Daoy (cell line): ENCODE measurements at places on chromosomes 12 and 14.
A peak's percentile ranks its signal among the peaks of the same experiment; 100 is the strongest.

GRCh38 chr14:68710776-68711175, 82.1 kb downstream of the ZFP36L1 start:
- no peak for DNase-seq

- DNase-seq: no peak
Observed at GRCh38 chr12:68477906-68478305, 132.8 kb upstream of the RAP1B start.

DNA sequence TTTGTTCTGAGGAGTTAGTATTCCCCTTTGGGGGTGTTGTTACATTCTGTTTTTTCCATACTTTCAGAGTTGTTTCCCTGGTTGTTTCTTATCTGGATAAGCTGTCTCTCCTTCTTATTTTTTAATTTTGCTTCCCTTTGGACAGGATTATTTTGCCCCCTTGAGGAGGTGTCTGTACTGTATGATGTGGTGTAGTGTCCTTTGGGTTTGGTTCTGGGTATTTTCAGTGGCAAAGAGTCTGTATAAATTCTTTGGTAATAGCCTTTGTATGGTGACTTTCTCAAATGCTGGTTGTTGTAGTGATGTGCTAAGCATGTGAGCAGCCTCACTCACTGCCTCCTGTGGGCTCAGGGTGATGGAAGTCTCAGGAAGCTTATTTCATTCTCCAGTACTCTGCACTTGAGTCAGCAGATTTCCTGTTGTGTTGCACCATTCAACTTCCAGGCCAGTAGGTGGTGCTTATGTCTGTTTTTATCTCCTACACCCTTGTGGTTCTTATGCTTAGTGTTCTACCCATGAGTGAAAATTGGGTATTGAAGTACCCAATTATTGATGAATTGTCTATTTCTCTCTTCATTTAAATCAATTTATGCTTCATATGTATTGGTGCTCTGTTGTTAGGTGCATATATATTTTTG, 103.3 kb upstream of the PMCH start:
- DNase-seq: peak; percentile 51

DNA sequence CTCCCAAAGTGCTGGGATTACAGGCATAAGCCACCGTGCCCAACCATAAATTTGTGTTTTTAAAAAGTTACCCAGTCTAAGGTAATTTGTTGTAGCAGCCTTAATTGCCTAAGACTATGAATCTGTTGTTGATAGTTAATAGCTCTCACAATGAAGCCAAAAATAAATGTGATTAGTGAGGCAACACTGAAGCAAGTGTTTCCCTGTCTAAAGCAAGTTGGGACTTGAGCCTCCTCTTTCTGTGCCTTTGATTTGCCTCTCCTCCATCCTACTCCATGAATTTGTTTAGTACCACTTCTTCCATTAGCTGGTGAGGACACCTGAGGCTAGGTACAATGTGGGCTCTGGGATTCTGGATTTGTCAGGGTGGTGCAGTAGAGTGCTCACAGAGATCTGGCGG, 36.8 kb downstream of the DAAM1 start:
- no peak for DNase-seq

DNA sequence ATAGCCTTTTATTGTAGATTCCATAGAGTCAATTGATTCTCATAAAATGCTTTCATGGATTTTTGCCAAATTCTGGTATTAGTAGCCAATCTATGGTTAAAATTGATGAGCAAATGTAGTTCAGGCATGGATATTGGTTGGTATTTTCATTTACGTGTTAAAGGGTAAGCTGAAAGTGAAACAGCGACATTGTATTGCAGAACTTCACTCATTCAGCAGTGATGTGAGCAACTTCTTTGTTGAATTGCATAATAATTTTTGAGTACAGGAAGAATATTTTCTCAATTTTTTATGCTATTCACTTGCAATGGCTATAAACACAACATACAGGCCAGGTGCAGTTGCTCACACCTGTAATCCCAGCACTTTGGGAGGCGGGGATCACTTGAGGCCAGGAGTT, 24.2 kb upstream of the FAM222A start:
- no peak for DNase-seq

DNA sequence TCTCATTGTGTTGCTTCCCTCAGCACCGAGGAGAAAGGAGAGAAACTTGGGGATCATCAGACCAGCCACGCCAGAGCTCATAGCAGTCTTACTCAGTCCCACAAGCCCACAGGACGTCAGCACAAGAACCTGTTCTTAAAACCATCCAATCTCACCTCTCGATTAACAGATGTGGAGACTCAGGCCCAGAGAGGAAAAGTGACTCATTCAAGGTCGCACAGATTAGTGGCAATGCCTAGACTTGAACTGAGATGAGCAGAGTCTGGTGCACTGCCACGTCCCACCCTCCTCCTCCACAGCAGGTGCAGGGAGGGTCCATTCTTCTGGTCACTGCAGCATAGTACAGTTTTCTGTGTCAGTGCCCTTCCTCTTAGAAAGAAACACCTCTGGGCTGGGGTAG, 154.9 kb upstream of the PZP start:
- DNase-seq: no peak

DNA sequence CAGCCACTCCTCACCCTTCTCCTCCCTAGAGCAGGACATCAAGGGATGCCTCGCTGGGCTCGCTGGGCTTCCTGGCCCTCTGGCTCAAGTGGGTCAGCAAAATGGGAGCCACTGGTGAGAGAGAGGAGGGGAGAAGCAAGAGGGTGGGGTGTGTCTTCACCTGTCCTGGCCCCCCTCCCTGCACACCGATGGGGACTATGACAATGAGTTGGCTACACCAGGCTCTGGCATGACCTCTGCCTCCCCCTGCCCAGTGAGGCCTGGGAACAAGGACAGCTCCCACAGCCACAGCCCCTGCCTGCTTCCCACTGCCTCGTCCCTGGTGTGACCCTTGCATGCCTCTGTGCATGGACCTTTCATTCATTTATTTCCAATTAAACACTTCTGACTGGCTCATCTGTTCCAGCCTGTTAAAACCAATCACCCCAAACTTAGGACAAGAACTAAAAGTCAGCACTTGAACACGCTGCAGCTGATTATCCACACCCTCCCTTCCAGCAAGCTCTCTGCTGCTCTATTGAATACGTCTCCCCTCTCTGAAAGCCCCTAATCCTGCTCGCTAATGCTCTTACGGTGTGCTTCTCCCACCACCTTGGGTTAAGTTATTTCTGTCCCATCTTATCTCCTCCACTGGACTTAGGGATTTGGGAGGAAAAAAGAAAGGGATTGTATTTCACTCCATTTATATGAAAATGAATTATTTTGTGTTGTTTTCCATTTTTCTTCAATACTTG, 5.8 kb upstream of the PPP2R5C start:
- DNase-seq: no peak

DNA sequence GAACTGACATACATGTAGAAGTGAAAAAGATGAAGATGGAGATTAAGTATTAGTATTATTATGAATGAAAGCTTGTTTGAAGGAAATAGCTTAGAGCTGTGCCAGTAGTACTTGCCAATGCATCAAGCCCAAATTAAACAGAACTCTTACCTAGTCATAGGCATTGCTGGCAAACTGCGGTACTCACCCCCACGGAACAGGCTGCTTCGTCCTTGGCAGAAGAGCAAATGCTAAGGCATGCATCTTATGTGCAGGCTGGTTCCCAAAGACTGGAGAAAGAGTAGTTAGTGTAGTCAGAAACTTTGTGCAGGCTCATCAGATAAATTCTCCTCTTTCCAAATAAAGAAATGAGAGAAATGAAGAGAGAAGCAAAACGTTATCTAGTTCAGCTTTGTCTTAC, 134.8 kb downstream of the CCDC59 start:
- no peak for DNase-seq

DNA sequence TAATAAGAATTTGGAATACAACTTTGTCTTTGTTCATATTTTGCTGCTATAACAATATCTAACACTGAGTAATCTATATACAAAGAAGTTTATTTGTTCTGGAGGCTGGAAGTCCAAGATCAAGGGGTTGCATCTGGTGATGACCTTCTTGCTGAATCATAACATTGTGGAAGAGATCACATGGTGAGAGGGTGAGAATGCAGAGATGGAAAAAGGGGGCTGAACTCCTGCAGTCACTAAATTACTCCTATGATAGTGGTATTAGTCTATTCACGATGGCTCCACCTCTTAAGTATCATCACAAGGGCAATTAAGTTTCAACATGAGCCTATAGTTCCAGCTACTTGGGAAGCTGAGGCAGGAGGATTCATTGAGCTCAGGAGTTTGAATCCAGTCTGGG, 4.5 kb upstream of the AKAP6 start:
- DNase-seq: no peak

- no peak for DNase-seq
Observed at GRCh38 chr12:25819691-25820090, 138.8 kb upstream of the RASSF8 start.

DNA sequence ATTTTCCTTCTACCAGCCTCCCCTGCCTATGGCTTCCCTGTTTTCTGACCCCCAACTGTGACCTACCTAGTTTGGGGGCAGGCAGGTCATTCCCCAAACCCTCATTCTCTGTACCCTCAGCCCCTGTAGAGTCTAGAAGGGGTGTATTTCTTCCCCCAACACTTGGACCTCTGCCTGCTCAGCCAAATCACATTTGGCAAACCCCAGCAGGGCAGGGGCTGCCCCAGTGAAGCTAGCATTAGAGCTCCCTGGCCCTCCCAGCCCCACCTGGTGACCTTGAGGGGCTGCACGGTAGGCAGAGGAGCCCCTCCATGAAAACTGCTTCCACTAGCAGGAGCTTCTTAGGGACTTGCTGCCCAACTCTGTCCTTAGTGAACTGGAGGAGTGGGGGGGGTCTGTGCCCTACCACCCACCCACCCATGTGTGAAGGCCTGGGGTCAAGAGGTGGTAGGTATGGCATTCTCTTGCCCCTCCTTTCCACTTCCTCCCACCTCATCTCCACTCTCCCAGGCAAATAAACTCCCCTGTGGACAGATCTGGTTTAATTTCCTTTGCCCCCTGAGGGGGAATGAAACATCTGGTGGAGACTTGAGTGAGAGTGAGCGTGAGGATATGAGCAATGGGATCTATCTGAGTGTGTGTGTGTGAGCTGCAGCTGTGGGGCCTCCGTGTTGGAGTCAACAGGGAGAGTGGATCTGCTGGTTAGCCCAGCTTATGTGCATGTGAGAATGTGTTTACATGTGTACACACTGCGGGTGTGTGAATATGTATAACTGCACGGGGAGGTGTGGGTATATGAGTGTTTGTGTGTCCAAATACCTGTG, 1.6 kb downstream of the NXPH4 start:
- DNase-seq: no peak

DNA sequence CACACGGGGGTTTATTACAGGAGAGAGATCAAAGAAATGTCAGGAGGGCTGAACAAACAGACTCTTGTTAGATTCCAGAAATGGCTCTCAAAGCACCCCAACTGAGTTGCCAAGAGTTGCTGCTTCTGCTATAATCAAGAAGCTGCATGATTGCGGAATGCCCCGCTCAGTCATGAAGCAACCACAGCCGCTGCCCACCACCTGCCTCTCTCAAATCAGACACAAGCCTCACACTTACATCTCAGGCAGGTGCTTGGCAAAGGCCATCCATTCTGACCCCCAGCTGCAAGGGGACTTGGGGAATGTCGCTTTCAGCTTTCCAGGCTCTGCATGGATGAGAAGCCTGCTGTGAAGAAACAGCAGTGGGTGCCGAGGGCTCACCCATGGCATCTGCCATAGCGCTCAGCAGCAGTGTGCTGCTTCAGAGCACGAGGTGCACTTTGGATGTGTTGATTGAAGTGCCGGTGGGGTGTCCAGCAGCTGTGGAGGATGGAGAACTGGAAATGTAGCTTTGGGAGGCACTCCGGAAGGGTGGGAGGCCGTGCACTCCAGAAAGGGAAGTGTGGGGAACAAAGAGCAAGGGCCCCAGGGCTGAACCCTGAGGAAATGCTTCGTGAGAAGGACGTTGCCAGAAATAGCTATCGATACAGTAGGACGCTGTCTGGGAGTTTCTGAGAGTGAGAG, 37.7 kb downstream of the LRRC74A start:
- DNase-seq: no peak

- peak; percentile 50 for DNase-seq
Observed at GRCh38 chr14:93804654-93805053, 16.4 kb upstream of the PRIMA1 start.

- DNase-seq: no peak
Observed at GRCh38 chr14:106694638-106695393, 1168.4 kb downstream of the TMEM121 start.

DNA sequence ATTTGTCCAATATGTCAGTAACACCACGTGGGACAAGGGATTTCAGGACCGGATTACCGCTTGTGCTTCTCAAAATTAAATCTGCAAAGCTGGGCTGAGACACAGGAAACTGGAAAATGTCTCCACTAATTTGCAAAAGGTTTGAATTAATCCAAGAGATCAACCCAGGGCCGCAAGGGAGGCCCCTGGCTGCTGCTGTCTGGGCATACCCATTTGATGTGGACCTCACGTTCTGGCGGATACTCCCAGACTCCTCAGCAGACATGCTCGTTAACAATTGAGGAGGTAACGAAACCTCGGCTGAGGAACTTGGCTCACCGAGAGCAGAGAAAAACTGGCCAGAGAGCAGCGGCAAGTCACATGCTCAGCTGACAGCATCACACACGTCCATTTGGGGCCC, 180.6 kb downstream of the SLC15A4 start:
- peak; percentile 16 for DNase-seq

DNA sequence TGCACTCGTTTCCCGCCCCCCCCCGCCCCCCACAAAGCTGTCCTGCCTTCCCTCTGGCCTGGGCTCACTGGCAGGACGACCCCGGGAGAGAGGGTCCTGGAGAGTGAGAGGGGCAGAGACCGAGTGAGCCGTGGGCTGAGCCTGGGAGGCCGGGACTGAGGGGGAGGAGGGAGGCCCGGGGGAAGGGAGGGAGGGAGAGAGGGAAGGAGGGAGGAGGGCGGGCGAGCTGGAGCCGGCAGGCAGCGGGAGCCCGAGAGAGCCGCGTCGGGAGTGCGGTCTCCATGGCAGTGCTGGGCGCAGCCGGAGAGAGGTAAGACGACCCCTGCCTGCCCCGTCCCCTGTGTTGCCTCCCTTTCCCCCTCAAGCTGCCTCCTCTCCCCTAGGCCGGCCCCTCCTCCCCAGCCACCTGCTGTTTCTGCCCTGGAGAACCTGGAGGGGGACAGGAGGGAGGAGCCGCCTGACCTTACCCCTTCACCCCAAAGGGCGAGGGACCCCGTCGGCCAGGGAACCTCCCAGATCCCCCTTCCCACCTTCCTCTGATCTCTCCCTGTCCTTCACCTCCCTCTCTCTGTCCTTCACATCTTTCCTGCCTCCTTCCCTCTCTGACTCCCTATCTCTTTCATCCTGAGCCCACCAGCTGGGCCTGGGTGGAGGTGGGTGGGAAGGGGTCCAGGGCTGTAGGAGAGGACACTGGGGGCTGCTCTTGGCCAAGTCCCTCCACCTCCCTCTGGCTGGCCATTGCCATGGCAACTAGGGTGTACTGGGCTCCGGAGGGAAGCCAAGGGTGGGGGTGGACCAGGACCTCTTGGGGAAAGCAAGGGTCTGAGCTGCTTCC, at the start of gene GPR162:
TSS of gene GPR162 (plus strand) at position 231 of the 835 bp plus-strand sequence. CDS start 2,078 bp downstream, outside the sequence.
- DNase-seq: peak; percentile 58

GRCh38 chr12:131220331-131220685, 266.6 kb downstream of the ADGRD1 start:
- no peak for DNase-seq
